ENCODE measurements at places on chromosomes 1 and 21.

DNA sequence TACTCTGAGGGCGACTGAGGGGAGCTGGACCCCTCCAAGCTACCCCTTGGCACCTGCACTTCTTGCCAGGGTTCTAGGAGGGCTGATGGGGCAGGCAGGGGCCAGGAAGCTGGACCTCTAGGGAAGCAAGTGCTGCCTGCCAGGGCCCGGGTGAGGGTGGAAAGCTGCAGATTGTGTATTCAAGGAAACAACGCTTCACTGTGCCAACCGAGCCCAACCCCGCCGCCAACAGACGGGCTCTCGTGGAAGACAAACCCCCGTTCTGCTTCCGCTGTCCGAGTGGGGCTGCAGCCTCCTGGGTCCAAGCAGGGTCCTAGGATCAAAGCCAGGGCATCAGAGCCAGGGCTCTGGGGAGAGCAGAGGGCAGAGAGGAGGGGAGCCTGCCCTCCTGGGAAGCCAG lies 3.2 kb downstream of the EFHD2 start:
- DNase-seq = peak; percentile 42

- no peak for DNase-seq
These were observed 58.5 kb downstream of the PHACTR4 start for GRCh38 chr1:28428012-28428411.

GRCh38 chr1:226407199-226407496 lies 745 bp downstream of the PARP1 start:
- no peak for DNase-seq

DNA sequence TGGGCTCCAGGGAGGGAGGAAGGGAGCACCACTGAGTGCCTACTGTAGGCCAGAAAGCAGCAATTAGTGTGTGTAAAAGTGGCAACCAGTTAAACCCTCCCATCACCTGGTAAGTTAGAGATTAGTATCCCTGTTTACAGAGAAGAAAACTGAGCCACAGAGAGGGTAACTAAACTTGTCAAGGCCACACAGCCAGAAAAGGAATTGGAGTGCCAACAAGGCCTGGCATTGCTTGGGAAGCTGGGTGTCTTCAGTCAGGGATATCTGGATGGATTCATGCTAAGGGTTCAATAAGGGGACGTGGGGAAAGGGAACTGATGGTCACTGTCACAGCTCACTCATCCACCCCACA lies 23.6 kb upstream of the ADGRB2 start:
- DNase-seq = no peak

DNA sequence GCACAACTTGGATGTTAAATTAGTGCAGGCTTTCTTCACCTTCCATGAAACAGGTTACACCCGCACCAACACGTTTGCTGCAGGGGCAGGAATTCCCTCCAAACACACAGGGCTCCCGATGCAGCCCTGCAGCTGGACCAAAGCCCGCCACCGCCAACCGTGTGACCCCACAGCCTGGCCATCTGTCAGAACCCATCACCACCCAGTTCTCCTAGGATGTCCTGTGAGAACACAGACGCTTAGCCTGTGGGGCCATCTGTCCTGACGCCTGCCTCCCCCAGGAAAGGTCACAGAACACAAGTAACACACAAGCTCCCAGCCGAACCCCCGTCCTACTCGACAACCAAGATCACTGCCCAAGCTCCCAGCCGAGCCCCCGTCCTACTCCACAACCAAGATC lies 108.1 kb downstream of the NPHP4 start:
- no peak for DNase-seq

- DNase-seq = no peak
These were observed 651.8 kb downstream of the LMO4 start for GRCh38 chr1:87980494-87980893.

- no peak for DNase-seq
These were observed 137.4 kb upstream of the GRIK3 start for GRCh38 chr1:37171691-37172090.

GRCh38 chr1:174358344-174358743 lies 89.4 kb upstream of the GPR52 start:
- DNase-seq = no peak

GRCh38 chr1:108575375-108575774 lies 15.5 kb downstream of the EEIG2 start:
- no peak for DNase-seq

DNA sequence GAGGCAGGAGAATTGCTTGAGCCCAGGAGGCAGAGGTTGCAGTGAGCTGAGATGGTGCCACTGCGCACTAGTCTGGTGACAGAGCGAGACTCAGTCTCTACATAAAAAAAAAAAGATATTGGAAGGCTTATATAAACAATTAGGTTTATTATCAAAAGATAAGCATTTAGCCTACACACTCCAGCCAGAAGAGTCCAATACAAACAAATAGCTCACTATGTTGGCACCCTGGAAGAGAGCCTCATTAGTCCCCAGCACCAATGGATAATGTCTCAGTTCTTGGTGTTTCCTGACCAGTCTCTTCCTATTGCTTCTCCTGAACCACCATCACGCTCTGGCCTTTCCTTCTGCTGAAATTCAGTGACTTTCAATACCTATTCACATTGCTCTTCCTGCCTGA lies 48.6 kb upstream of the ATP1A1 start:
- DNase-seq = no peak

DNA sequence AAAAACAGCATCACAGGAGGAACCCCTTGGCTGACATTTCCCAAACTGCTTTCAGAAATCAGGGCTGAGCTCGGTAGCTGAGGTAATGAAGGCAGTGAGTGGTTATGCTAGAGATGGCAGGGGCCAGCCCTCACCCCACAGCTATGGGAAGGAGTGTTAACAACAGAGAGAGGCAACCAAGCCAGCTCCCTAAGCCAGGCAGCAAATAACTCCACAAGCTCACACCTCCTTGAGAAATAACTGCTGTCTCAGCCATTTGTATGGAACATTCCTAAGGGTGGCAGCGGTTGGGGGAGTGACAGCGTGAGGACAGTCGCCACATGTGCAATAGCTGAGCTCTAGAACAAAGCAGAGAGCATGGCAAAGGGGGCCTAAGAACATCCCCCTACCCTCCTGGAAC lies 42.6 kb downstream of the LMX1A start:
- no peak for DNase-seq

GRCh38 chr1:160520582-160520981 lies 2.5 kb downstream of the SLAMF6 start:
- no peak for DNase-seq

GRCh38 chr1:86972262-86972661 lies 57.8 kb downstream of the HS2ST1 start:
- no peak for DNase-seq

DNA sequence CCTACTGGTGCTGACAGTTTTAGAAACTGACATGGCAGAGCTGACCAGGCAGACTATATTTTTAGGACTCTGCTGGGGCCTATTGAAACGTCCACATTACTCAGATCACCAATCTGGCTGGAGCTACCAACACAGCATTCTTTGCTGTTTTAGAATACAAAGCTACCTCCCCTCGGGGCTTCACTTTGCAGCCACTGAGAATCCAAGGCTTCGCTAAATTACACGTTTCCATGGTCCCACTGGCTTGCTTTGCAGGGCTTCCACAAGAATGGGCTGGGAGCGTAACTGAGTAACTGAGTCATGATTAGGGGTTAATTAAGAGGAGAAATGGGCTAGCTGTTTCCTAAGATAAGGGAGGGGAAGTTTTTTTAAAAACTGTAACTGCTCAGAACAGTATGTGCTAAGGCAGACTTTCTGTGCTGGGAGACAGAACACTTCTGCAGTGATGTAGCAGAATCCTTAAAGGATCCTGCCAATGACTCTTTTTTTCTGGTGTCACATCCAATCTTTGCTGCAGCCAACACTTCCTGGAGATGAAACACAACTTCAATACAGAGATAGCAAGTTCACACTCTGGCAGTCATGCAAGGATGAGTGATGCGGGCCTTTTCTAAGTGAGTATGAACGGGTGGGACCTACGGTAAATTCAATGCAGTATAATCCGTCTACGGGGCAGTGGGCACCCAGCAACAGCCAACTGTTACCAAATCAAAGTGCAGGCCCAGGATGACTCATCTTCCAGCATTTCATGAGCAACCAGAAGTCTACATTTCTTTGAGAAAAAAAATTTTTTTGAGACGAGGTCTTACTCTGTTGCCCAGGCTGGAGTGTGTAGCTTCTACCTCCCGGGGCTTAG lies 21.5 kb downstream of the NDUFS5 start:
- DNase-seq = peak; percentile 11

- DNase-seq = no peak
These were observed 181.3 kb downstream of the ATP6V1G3 start for GRCh38 chr1:198359024-198359653.

GRCh38 chr1:15942661-15943327 lies 33.1 kb downstream of the ZBTB17 start:
- DNase-seq = no peak

- no peak for DNase-seq
These were observed 11.0 kb downstream of the GADD45A start for GRCh38 chr1:67695963-67696362.

DNA sequence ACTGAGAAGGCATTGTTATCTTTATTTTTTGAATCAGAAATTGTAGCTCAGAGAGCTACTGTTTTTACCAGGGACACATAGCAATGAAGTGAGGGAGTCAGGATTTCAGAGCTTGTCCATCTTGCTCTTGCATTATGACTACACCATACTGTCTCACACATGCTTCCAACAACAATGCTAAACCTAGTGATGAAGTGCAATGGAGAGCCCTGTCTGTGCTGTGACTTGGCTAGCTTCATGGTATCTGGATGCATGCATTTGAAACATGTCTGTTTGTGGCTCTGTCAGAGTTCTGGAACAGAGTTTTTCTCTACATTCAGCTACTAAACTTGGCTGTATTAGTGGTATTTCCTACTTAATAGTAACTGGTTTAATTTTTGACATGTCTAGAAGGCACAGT lies 7.0 kb downstream of the PLPPR4 start:
- DNase-seq = no peak

DNA sequence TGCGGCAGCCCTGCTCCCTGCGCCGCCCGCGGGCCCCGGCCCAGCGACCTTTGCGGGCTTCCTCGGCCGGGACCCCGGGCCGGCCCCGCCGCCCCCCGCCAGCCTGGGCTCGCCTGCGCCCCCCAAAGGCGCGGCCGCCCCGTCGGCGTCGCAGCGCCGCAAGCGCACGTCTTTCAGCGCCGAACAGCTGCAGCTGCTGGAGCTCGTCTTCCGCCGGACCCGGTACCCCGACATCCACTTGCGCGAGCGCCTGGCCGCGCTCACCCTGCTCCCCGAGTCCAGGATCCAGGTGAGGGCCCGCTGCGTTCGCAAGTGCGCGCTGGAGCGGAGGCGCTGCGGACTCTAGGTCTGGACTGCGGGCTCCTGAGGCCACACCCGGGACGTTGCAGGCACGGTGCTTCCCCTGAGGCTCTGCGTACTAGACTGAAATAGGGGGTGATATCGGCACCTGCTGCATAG lies 351 bp downstream of the MIXL1 start:
- DNase-seq = no peak

- no peak for DNase-seq
These were observed 4.3 kb upstream of the CHI3L2 start for GRCh38 chr1:111223126-111223685.

- DNase-seq = no peak
These were observed 204.1 kb downstream of the COL24A1 start for GRCh38 chr1:85952460-85952859.

DNA sequence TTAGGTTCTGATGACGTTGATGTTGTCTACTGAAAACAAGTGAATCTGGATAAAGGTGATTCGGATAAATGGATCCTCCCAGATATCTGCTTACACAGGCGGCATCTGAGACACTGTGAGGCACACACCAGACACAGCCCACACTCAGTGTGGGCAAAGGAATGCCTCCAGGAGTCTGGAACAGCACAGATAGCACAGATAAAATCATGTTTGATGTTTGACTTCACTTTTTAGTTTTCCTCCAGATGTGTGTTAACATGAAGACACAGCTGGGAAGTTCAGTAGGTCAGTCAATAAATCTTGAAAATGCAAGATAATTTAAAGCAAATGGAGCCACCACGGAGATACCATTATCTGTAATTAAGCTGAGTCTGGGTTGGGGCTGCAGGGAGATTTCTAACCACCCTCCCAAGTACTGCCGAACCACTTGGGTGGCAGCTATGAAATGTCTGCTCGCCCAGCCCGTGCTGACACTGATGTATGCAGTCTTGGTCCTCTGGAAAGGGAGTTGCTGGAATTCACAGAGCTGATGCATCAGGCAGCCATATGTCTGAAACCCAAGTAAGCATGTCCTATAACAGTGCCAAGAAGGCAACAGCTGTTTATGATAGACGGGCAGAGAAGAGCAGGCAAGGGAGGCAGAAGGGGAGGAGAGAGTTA lies 11.7 kb downstream of the CAPN9 start:
- no peak for DNase-seq

- DNase-seq = no peak
These were observed 1.0 kb upstream of the HP1BP3 start for GRCh38 chr1:20787840-20788795.

- no peak for DNase-seq
These were observed 80.9 kb upstream of the AJAP1 start for GRCh38 chr1:4573526-4573925.

DNA sequence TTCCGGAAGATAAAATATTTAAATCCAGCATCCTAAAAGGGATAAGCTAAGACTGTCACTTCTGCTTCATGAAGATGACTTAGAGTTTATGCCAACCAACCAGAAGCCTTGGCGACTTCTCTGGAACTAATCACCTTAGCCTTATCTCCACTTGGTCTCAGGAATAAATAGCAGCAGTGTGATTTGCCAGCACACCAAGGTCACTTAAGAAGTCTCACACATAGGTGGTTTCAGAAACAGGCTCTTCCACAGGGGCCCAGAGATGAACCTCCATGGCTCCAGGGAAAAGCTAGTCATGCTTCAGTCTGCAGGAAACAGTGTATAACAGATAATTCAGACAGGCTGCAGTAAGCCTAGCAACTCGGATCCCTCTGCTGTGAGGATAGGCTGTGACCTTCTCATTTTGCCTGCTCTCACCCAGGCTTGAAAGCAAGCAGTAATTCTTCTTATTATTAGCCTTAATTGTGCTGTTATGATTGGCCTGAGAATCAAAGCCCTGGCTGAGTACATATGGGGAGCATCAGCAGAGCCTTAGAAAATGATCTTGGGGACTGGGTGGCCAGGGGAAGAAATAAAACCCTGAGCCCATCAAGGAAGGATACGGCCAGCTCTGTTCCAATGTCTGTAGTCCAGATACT lies 84.7 kb downstream of the WLS start:
- no peak for DNase-seq

DNA sequence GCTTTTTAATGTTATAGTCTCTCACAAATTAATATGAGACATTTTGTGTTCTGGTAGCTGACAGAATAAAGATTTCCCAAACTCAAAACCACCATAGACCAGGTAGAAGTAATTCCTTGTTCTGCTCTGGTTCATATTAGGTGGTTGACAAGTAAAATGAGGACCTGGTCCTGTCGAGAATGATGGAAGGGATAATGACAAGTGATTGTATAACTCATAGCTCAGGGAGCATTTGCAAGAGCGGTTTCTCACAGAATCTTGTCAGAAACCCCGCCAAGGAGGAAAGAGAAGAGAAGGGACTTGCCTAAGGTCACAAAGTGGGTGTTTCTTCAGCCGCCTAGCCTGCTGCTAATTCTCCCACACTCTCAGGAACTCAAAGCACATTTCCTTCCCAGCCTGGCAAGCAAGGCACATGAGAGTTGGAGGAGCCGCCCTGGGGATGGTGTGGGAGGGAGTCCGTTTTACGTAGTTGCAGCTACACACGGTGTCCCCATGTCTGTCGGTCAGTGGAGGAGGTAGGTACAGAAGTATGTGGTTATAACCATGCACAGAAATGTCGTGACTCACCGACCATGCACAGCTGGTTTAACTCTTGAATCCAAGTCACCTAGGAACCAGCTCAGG lies 46.5 kb downstream of the SAMD13 start:
- DNase-seq = no peak

All from anterior cingulate cortex (tissue), 58 donors.